ENCODE measurements at places on chromosomes 3 and 15. TPM values are rescaled to one million over a fixed set of nuclear protein-coding genes. Genes with fewer than 3 reads are reported as not detected.

DNA sequence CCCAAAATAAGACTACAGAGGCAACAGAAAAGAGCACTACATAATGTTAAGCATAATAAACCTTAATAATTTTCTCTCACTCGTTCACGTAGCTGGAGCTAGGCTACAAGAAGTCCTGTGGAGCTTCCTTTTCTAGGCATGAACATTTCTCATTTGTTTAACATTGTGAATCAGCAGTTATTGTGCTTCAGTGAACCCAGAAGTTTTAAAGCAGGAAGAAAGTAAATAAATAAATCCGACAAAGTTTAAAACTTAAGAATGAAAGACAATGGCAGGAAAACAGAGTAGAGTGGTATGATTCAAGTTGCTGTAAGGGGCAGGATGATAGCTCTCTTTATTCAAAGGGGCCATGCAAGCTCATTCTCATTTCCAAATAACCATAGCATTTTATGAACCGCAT is 191.8 kb downstream of the LSAMP start:
- DNase-seq, result no peak

- DNase-seq, result no peak
Observed at GRCh38 chr3:123102249-123102648, 35.4 kb downstream of the PDIA5 start.

GRCh38 chr15:64883997-64884511 is 27.6 kb upstream of the ANKDD1A start:
- peak; percentile 94 for DNase-seq

SLC38A3 gene
- total RNA-seq, result not detected

LHFPL4 gene
- total RNA-seq, result not detected

DNA sequence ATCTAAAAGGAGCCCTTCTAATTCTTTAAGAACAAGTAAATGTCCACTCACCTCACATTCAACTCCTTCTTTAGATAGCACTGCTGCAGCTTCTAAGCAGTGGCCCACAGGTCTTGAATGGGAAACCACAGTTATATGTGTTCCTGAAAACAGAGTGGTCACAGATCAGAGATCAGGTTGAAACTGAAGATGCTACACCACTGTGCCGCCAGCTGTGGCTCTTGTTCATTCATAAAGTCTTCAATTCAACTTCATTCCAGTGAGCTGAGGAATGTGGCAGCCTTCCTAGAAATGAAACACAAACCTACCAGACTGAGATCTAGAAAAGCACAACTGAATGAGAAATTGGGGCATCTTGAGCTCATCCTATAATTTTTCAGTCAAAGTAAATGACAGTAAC is 4.0 kb downstream of the PDHB start:
- peak; percentile 54 for DNase-seq

GRCh38 chr3:142104763-142105162 is 44.6 kb downstream of the TFDP2 start:
- no peak for DNase-seq

All from GM23248 (cell line).